ENCODE measurements at places on chromosomes 3 and 15.

DNA sequence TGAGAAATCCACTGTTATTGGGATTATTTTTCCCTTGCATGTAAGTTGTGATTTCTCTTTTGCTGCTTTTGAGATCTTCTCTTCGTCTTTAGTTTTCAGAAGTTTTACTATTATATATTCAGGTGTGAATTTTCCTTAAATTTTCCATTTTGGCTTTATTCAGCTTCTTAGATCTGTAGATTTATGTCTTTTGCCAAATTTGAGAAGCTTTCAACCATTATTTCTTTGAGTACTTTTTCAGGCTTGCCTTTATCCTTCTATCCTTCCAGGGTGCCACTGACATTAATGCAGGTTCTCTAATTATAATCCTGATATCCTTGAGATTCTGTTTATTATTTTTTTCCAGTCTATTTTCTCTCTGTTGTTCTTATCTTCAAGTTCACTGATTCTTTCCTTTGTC is 38.1 kb upstream of the XIRP1 start:
- no peak for DNase-seq

GRCh38 chr3:52311576-52312119 is 4.5 kb upstream of the DNAH1 start:
- DNase-seq, result no peak

- no peak for DNase-seq
Measured at GRCh38 chr3:149061776-149062175, 24.6 kb downstream of the HLTF start.

GRCh38 chr15:58324533-58324932 is 107.3 kb upstream of the LIPC start:
- DNase-seq, result no peak

DNA sequence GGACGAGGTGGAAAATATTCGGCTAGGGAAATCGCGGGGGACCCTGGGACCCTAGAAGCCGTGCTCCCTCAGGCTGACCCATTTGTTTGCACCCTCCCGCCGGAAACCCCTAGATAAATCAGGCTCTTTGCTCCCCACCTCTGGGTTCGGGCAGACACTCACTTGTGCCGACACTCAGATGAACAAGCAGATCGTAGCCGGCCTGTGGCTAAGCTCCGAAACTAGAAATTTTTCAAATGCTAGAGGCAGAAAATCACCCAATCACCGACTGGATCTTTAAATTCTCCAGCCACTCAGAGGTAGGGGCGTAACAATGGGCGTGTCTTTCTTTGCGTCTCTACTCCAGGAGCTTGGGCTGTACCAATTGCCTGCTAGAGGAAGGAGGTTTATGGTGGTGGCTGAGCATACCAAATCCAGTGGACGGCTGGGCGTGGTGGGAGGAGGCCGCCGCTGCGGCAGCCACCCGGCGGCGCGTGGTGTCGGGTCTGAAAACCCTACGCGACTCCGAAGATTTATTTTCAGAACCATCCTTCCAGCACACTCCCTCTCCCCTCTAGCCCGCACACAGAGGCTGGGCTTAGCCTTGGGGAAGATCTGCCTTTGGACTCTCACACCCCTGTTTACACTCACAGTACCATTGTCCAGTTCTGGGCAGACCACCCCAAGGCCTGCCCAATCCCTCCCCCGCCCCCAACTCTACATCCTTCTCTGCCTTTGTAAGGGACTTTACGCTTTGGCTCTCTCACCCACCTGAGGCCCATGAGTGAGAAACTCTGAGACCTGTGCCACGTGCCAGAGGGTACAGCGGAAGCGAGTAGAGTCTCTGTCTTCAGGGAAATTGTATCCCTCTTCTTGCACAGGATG is at the start of gene PIF1:
PIF1 (minus strand) TSS at position 217 of the 864 bp plus-strand sequence. CDS start 1,312 bp downstream, outside the sequence.
- DNase-seq, result peak; percentile 85

GRCh38 chr3:53998980-53999379 is 107.3 kb upstream of the SELENOK start:
- DNase-seq, result no peak

GRCh38 chr3:189809583-189809982 is 178.4 kb downstream of the TP63 start:
- no peak for DNase-seq

DNA sequence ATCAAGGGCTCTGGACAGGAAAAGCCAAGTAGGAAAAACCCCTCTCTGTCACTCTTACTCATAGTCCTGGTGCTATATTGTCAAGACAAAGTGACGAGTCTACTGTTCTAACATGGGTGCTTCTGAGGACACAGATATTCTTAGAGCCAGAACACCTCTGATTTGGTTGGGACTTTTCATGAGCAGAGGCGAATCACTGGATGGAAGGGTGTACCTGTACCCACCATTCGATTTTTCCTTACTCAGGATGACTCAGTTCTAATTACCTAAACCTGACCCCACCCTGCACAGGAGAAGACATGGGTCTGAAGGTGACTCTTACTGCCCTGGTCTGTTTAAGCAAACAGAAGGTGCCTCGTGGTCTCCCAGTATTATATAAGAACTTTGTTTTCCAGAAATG is 58.5 kb downstream of the ABCC5 start:
- DNase-seq, result no peak

DNA sequence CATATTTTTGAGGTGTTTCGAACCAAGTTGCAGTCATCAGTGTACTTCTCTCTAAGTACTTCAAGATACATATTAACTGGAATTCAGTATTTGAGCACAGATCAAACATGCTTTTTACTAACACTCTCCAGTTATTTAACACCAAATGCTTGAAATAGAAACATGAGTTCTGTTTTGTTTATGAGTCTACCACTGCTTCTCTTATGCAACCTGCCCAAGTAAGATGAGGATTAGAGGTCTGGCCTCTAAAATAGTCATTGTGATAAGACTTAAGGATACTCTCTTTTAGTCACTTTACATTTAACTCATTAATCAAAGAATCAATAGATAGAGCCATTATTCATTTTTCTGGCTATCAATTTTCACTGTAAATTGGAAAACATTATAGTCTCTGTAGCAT is 156.2 kb upstream of the THRB start:
- no peak for DNase-seq

DNA sequence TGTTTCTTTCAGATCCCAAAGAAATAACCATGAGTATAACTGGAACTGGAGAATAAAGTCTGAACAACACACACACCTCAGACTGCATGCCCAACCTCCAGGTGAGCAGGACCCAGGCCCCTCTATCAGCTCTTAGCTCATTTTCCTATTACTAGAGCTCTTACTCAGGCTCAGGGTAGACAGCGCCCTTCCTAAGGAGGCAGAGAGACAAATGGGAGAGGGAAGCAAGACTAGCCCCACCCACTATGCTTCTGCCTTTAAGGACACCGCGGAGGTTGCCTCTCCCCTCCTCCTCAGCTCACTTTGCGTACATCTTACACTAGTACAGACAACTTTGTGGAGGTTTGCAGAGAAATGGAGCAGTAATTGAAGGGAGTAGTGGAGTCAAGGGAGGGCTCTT is 44.0 kb upstream of the GLCE start:
- no peak for DNase-seq

DNA sequence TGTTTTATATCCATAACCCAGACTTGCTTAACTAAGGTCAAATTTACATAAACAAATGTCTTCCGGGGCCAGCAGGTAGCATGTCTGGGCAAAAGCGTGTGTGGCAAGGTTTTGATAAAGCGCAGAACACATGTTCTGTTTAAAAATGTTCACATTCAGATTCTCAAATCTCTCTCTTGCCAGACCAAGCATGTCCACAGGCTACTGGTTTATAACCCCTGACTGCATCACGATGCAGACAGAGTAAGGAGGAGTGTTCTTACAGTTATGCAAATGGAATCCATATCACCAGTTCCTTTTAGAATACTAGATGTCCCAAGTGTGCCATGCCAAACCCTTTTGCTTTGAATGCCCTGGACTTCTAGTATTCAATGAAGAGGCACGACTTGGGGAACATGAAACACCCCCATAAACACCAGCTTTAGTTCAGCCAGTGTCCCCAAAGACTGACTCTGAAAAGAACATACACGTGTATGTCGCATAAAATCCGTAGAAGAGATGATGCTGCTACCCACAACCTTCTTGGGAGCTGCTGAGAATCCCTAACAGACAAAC is 412.0 kb downstream of the CNTN4 start:
- DNase-seq, result no peak

- DNase-seq, result no peak
Measured at GRCh38 chr3:41158947-41159346, 40.4 kb upstream of the CTNNB1 start.

GRCh38 chr3:31295150-31295765 is 237.5 kb upstream of the STT3B start:
- DNase-seq, result no peak

DNA sequence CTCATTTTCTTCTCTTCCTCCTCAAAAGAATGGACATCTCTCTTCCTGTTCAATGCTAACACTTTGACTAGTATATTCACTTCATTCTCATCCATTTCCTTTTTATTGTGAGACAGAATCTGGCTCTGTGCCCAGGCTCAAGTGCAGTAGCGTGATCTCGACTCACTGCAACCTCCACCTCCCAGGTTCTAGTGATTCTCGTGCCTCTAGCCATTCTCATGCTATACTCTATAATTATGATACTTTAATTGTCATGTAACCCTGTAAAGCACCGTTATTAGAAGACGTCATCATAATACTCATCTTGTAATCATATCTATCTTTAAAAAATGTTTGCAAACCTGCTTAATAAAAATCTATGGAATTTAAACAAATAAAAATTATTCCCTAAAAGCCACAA is 107.0 kb downstream of the SHOX2 start:
- DNase-seq, result no peak

DNA sequence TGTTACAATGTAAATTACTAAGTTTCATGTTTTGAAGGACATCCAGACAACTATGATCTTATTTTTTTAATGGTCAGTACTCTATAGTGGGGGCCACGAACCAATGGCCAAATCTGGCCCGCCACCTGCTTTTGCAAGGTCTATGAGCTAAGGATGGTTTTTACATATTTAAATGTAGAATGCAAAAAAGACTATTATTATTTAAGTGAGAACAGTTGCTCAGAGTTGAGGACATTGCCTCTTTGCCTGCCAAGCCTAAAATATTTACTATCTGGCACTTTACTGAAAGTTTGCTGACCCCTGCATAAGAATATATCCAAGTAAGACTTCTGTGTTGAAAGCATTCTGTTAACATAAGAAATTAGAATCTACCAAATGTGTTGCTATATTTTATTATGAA is 163.7 kb upstream of the MDFIC2 start:
- no peak for DNase-seq

GRCh38 chr15:63210151-63211091 is 21.0 kb downstream of the RAB8B start:
- DNase-seq, result no peak

DNA sequence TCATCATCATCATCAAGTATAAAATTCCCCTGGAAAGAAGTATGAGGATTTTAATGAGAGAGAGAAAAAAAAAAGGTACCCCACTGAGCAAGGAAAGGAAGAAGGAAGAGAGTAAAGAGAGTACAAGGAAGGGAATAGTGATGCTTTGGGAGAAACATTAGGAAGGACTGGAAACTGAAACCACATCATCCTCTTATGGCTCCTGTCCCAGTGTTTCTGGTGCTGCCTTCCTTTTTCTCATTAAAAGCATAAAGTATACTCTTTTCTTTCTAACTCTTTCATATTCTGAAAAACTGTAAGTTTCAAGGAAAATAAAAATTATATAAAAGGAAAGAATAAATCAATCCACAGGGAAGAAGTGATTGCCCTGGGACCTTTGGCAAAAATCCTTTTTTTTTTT is 616.4 kb upstream of the CBLB start:
- no peak for DNase-seq

DNA sequence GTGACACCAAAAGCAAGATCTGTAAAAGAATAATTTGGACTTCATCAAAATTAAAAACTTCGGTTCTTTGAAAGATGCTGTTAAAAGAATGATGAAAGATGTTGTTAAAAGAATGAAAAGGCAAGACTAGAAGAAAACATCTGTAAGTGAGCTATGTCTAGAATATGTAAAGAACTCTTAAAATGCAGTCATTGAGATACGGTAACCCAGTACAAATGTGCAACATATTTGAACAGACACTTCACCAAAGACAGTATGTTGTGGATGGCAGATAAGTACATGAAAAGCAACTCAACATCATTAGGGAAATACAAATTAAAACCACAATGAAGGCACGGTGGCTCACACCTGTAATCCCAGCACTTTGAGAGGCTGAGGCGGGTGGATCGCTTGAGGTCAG is 139.5 kb downstream of the LRIG1 start:
- DNase-seq, result no peak

DNA sequence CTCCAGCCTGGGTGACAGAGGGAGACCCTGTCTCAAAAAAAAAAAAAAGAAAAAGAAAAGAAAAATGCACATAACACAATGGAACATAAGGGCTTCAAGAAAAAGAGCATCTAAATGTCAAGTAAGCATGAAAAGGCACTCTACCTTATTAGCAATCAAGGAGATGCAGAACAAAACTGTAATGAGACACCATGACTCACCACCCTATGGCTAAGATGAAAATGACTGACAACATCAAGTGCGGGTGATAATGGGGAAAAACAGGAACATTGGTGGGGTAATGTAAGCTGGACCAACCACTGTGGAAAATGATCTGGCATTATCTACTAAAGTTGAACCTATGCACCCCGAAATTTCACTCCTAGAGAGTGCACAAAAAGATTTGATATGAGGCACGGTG is 19.6 kb upstream of the NSMCE3 start:
- no peak for DNase-seq

Data from activated naive CD8-positive, alpha-beta T cell treated with anti-CD3 and anti-CD28 coated beads, Interleukin-2, amount 50 U/mL, for 24 hours (primary cell).